Renal cortical epithelial cell (primary cell): ENCODE measurements at places on chromosomes 12 and 14.
A peak's percentile ranks its signal among the peaks of the same experiment; 100 is the strongest.

- peak; percentile 31 for DNase-seq
Observed at GRCh38 chr12:62767946-62768345, 167.0 kb downstream of the PPM1H start.

DNA sequence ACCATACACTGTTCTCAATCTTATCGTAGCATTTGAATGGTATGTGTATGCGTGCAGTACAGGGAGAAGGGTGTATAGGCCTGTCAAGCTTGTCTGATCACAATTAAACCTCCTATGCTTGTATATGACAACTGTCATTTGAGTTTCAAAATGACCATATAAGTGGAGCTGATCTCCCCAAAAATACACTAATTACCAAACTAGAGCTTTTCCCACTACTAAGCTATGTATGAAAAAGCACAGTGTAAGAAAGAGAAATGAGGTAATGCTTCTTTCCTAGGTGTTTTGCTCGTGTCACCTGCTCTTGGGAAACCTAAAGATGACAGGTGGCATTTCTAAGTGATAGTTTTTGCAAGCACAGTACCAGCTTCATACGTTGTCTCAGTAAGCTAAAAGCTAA, 1.1 kb upstream of the STK38L start:
- no peak for DNase-seq

GRCh38 chr14:37903343-37904191, 304.1 kb upstream of the SSTR1 start:
- DNase-seq: peak; percentile 38

GRCh38 chr14:78848234-78848820, 678.2 kb downstream of the NRXN3 start:
- peak; percentile 40 for DNase-seq

DNA sequence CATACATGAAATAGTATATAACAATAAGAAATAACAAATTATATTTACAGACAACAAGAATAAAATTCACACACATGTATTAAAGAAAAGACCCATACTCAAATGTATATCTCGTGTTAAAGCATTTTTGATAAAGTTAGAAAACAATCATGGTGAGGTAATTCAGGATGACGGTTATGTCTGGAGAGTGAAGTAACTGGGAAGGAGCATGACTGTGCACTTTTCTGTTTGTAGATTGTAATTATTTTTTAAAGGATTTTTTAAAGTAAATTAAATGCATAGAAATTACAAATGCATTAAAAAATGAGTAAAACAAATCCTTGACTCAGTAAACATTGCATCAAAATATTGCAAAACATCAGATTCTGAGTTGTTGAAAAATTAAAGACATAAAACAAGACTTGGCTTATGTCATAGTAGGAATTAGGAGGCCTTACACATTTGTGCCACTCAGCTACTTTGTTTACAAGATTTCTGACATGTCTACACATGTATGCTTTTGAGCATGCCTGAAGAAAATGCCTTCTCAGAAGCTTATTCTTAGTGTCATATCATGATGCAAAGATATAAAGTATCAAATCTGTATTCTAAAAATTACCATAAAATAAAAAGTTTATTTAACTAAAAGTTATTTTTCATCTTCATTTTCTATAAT, 1325.1 kb downstream of the SLC16A7 start:
- no peak for DNase-seq

DNA sequence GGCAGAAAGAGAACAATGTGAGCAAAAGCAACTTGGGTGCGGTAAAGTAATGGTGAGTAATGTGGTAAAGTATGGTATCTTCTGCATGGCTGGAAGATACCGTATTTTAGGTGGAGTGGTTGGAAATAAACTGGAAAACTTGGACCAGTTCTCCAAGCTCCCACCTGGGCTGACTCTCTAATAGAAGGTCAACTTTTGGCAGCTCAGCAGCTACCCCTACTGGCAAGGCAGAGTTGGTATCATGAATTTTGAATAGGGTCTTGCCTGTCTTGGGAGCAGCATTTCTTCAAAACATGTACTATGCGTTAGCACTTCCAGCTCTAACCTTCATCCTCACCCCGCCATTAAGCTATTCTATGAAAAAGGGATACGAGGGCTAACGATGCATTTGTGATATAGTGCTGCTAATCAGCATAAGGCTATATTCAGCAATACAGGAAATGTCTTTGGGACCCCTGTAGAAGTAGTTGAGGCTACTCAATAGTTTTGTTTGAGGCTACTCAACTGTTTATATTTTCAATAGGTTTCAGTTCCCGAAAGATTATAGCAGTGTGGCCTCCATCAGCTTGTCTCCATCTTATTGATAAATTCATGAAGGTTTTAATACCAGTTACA, 276.3 kb upstream of the FAR2 start:
- DNase-seq: peak; percentile 40

- DNase-seq: peak; percentile 24
Observed at GRCh38 chr14:28608851-28609828, 157.4 kb upstream of the FOXG1 start.

DNA sequence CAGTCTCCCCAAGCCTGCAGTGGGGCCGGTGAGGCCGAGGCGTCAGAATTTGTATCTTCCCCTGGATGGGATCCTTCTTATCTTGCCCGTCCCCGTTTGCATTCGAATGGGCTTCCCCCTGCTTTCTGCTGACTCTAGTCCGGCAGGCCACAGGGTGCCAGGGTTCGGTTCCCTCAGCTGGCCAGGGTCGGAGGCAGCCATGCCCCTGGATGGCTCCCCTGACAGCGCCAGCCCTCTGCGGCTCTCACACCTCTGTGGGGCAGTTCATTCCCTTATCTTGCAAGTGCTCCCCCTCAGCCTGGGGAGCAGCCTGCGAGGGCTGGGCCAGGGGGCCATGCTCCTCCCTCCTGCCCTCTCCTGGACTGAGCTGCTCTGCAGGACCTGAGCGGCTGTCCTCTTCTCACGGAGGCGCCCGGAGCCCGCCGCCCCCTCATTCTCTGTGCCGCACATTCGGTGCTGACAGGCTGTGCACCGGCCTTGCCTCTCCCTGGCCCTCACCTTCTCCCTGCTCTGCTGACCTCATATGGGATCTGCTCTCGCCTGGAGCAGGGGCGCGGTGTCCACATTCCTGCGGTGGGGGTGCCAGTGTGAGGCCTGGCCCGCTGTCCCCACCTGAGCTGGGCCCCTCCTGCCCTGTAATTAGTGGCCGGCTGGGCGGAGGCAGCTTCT, 32.8 kb downstream of the KIF26A start:
- no peak for DNase-seq

DNA sequence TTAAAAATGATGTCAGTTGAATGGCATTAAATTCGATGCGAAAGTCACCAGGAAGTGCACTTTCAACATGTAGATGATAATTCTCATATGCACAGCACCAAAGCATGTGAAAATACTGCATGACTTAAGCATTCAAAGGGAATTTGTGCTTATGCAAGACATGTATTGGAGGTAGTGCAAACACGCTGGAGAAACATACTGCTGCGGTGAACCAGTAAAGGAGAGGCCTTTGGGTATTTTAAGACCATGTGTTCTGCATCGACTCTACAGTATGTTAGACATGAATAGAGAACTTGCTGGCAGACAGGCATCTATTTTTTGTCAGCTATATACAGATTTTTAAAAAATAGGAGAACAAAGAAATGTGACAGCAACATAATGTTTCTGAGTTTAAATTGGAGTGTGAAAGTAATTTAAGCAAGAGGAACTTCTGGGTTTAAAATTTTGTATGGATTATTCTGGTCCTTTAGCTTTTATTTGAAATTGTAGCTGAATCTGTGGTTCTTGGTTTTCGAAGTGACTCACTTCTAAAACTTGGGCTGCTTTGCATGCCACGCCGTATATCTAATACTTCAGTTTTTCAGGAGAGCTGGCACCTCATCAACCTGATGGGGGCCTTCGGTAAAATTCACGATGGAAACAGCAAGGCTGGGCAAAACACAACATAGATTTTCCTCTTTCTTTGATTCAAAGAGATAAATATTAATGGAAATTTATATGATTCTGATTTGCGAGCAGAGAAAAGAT, 408.7 kb downstream of the APAF1 start:
- DNase-seq: no peak

DNA sequence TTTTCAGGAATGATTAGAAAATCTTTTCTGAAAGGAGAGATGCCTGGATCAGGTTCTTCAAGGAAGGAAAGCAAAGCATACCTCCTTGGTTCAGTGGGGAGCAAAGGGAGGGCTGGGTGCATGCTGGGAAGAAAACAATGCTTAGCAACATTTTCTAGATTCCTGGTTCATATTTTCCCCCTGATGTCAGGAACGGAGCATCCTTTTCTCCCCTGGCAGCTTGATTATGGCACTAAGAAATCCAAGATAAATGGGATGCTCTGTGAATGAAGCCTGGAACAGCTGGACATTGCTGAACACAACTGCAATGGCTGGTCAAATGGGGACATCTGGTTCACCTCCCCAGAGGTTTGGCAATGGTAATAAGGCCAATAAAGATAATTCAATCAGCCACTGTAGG, 50.9 kb downstream of the KCNA5 start:
- no peak for DNase-seq

DNA sequence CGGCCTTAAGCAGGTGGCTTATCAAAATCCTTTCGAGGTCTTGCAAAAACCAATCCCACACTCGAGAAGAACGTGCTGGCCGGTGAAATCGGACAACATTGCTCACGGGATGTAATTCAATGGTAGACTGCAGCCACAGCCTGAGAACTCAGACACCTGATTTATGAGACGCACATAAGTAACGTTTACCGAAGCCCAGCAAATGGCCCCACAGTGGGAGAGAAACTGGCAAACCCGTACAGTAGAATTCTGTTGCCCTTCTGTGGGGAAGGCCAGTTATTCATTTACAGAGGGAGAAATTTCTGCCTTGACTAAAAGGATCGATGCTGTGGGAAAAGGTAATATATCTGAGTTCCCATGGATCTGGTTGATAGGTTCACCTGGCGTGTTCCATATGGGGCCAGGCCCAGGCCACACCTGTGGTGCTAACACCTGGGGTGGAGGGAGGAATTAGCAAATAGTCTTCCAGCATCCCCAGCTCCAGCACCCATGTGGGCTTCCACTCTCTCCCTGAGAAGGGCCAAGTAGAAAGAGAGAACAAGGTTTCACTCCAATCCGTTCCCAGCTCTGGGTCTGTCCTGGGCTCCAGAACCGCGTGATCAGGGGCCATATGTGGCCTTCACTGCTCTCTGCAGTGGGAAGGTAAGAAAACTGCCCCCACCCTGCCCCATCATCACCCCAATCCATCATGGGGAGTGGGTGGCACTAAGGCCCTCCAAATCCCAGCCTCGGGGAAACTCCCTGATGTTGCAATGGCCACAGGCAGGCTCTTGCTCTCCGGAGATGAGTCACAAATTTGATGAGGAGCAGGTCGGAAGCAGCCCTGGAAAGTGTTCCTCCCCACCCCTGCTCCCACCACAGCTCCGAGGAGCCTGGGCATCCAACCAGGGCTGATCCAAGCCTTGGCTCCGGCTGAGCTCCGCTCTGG, 12.7 kb downstream of the BDKRB1 start:
- DNase-seq: peak; percentile 96

DNA sequence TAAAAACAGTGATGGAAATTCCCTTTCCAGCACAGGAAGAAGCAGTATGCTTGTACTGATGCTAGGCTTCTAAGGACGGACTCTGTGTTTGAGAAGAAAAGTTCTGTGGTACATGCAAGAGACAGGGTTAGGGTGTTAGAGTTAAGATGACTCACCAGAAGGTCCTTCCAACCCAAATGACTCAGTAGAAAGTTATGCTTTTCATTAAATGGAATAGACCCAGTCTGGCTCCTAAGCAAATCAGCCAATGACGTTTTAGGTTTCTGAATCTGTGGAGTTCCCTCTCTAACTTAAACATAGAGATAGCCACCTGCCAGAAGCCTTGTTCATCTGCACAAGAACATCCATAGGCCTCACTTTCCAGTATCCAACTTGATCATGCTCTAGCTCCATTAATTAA, 5.7 kb downstream of the PTHLH start:
- DNase-seq: peak; percentile 99
